NCI-H524 treated with DMSO at 0.1 percent for 48 hours (cell line): ENCODE measurements at places on chromosomes 11 and 22.

DNA sequence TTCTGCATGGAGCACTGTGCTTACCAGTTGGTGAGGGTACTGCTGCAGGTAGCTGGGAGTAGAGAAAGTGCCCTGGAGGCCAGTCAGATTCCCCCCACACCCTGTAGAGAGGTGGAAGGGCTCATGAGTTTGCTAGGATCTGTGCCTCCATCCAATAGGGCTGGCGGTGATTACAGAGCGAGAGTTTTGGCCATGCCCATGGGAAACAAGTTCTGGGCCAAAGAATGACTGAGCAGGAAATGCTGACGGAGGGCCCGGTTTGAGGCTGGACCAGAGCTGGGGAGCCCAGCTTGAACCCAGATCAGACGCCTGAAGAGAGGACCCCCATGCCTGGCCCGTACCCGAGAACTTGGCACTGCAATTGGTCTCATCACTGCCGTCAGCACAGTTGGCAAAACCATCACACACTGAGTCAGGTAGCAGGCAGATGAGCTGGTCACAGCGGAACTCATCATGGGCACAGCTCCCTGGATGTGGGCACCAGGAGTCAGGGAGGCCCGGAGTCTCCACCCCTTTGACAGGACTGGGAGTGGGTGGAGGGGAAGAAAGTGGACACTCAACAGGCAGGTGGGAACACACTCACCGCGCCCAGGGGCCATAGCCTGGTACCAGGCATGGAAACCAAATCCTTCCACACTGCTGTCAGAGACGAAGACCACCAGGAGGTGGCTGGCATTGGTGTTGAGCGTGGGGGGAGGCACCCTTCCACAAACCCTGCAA, 2.1 kb downstream of the MFRP start:
- no peak for DNase-seq

DNA sequence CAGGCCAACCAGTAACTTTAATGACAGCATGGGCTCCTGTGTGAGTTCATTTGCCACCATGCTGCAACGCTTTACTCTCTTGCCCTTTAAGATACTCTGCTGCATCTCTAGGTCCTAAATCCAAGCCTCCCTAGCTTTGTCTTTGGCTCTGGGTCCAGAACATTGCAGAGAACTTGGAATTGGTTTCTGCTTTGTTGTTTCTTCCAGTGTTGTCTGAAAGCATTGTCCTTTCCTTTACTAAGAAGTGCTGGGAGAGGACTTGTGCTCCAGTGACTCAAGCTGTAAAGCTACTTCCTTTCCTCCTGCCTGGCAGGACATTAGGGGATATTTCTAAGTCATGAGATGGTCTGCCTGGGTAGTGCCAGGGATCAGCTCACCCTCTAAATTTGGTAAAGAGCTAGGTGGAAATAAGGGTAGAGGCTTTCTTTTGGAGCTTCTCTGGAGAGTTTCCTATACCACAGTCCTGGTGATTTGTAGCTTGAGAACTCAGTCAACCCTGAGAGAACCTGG, 202.5 kb upstream of the CADM1 start:
- DNase-seq, result no peak

DNA sequence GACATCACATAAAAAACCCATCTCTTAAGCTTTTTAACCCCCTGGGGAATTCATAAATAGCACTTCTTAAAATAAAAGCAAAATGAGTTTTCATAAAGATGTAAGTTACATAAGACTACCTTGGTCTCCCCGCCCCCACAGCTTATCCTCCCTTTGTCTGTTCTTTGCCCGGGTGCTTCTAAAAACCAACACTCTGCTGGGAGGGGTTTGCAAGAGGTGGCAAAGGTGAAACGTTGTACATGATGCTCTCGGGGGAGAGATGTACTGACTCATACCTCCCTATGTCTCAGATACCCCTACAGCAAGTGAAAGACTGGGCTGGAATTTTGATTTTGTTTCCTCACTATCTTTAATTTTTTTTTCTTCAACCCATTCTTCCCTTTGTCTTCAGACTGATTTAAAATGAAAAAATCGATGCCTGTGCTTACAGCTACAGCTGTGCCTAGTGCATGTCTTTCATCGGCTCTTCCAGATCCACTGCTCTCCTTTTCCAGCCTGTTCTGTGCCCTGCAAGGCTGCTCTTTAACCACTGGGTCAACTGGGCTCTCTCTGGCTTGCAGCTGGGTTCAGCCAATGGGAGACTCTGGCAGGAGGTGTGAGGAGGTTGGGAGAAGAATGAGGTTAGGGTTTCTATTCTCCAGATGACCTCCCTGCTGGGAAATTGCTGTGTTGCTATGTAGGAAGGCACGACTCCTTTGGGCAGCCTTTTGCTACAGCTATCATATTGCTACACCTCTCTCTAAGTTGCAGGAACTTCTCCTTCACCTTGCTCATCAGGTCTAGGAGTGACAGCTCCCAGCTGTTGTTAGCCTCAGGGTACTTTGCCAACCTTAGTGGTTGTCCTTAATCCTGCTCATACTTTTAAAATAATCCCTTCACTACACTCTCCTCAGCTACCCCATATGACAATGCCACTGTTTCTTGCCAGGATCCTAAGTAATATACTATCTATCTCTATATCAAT, 266.5 kb downstream of the TENM4 start:
- DNase-seq, result no peak

GRCh38 chr11:61384271-61385242, 7.8 kb upstream of the TMEM216 start:
- no peak for DNase-seq

GRCh38 chr11:130431801-130432200, 3.4 kb upstream of the ADAMTS8 start:
- DNase-seq, result no peak

DNA sequence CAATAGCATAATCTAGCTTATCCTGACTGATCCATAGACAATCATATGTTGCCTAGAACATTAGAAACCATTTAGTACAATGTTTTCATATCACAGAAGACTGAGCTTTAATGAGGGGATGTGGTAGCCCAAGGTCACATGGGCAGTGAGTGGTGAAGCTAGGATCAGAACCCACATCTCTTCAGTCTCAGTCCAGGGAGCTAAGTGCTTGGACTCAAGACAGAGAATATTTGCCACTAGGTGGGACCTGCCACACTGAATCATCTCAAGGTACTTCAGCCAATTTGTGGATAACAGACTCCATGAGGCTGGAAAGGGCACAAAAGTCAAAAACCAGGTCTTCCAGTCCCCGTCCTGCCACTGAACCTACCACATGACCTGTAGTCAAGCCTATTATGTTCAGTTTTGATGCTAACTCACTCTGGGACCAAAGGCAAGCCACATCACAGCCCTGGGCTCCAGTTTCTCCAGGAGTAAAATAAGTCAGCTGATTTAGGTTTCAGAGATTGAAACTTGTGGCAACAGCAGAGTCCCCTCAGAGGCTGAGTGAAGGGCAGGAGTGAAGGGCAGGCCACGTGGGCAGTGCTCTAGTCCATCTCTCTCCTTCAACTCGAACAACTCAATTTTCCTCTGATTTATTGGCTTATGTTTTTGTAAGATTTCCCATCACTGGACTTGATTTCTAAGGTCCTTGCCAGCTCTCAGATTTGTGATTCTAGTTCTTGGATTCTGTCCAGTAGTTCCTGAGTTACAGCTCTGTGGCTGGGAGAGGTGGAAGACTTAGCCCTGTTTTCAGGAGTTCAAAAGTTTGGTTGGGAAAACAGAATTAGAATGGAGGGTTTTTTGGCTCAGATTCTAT, 84.6 kb upstream of the PHOX2A start:
- no peak for DNase-seq

DNA sequence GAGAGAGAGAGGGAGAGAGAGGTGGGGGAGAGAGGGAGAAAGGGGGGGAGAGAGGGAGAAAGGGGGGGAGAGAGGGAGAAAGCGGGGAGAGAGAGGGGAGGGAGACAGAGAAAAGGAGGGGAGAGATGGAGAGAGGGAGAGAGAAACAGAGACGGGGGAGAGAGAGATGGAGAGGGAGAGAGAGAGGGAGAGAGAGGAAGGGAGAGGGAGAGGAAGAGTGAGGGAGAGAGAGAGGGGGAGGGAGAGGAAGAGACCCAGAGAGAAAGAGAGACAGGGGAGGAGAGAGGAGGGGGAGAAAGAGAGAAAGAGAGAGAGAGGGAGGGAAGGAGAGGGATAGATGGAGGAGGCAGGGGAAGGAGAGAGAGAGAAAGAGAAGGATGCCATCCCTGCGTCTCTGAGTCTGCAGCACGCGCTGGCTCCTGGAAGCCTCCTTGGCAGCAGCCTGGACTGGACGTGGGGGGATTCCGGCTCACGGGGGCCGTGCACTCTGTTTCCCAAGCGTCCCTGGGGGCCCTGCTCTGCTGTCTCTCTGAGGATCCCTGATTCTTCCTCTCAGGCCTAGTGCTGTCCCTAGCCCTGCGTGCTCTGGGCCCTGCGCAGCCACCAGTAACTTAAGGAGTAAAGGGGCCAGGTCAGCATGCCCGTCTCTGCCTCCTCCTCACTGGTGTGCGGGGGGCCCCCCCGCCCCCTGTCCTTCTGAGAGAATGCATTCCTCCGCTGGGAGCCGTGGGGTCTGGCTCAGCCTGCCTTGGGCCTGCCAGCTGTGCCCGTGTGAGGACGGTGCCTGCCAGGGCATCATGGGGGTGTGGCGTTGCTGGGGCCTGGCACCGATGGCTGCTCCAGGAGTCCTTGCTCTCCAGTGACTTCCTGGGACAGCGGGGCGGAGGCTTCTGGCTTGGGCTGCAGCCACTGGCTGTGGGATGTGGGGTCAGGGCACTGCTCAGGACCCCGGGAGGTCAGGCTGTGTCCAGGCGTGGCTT, 429.5 kb downstream of the TBC1D22A start:
- DNase-seq, result no peak

DNA sequence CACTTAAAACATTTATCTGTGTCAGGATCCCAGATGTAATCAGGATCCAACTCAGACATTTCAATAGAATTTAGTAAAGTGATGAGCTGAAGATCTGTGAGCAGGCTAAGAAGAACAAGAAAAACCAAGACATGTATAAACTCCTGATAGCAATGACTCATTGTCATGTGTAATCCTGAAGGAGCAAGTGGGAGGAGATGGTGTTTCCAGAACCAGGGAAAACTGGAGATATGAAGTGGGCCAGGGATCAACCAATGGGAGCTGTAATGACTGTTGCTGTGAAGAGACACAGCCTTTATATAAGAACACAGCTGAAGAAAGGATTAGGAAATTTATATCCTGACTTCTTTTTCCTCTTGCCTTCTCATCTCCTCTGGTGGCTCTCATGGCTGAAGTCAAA, 682.5 kb upstream of the ARHGAP42 start:
- DNase-seq, result no peak
